Activated CD8-positive, alpha-beta memory T cell treated with anti-CD3 and anti-CD28 coated beads for 1 hour (primary cell): ENCODE measurements at places on chromosomes 7 and 10.

DNA sequence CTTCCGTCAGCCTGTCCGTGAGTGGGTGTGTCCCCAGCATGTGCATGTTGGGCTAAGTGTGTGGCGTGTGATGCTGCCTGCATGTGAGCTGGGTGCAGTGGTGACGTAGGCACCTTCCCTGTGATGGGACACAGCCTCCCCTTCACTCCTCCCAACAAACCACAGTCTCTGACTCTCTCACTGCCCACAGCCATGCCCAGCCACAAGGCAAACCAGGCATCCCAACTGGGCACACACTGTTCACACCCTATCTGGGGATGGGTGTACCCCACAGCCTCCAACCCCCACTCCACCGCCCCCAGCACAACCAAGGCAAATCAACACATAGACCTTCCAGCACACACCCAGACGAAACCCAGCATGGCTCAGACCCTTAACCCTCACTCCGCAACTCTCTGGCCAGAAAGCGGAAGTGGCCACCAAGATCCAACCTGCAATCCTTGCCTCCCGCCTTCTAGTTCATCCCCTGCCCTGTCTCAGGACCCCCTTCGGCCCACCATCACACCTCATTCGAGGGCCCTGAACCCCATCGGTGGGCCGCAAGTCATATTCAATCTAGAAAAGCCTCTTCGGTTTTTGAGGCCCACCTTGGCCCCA is 10.4 kb downstream of the PSD start:
- DNase-seq, result no peak

DNA sequence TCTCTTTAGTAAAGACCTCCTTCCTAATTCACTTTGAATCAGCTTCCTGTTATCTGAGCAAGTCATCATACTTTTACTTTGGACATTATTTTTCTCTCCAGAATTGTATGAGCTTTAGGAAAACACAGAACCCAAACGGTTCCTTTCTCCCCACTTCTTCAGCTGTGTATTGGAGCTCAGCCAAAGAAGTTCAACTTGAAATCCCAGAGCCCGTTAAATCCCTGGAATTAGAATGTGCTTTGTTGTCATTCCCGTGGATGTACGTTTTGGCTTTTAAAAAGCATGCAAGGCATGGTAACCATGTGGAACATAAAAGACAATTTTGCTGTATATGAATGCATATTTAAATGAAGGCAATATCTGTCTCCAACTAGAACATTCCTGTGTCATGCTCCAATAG is 46.6 kb downstream of the AGMO start:
- DNase-seq, result no peak

GRCh38 chr7:24192053-24192452 is 91.9 kb upstream of the NPY start:
- no peak for DNase-seq

- no peak for DNase-seq
Observed at GRCh38 chr7:105680505-105681187, 99.4 kb upstream of the EFCAB10 start.

DNA sequence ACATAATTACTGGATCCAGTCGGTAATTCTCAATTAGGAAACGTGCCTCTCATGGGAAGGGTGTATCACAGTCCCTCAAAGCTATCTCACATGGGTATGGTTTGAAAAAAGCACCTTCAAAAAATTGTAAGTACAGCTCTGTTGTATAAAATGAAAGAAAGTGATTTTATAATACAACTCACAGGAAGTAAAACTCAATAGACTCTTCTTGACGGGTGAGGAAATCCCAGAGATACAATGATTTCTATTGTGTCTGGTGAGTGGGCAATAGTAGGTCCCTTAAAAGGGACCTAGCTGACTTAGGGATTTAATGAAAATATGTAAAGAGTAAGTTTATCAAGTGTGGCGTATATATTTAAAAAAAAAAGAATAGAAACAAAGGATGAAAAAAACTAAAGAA is 27.0 kb downstream of the TASOR2 start:
- DNase-seq, result no peak

- DNase-seq, result no peak
Observed at GRCh38 chr7:81447351-81447952, 322.4 kb downstream of the HGF start.

DNA sequence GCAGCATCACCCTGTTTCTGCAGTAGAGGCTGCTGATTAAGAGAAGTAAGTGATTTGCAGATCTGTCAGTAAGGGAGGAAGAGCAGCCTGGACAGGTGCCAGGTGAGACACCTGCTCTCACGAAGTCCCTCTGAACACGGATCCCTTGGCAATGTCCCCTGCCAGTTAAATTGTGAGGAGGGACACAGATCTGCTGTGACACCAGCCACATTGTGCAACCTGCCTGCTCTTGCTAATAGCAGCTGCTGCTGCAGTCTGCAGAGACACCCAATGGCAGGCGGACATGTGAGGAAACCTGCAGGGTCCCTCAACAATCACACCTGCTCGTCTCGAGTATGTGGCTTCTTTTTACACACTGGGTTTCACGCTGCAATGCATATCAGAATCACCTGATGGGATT is 31.9 kb downstream of the ANXA11 start:
- no peak for DNase-seq

GRCh38 chr10:7186387-7187018 is 224.3 kb downstream of the SFMBT2 start:
- no peak for DNase-seq

DNA sequence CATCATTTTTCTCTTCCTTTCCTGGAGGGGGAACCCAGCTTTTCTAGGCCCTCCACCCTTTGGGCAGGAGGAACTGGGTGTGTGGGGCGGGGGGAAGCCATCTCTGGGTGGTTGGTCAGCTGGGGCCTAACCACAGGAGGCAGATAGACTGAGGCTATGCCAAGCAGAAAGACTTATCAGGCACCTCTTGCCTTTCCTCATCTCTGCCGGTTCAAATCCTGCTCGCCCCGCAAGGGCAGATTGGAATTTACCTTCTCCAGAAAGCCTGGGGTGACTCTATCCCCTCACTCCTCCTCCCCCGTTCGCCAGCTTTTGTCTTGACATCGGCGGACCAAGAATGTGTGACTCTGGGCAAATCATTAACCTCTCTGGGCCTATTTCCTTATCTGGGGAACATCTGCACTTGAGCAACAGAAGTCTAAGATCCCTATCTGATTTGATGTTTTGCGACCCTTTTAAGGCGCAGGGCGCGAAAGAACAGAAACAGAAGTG is 584 bp upstream of the GARS1 start:
- peak; percentile 7 for DNase-seq

DNA sequence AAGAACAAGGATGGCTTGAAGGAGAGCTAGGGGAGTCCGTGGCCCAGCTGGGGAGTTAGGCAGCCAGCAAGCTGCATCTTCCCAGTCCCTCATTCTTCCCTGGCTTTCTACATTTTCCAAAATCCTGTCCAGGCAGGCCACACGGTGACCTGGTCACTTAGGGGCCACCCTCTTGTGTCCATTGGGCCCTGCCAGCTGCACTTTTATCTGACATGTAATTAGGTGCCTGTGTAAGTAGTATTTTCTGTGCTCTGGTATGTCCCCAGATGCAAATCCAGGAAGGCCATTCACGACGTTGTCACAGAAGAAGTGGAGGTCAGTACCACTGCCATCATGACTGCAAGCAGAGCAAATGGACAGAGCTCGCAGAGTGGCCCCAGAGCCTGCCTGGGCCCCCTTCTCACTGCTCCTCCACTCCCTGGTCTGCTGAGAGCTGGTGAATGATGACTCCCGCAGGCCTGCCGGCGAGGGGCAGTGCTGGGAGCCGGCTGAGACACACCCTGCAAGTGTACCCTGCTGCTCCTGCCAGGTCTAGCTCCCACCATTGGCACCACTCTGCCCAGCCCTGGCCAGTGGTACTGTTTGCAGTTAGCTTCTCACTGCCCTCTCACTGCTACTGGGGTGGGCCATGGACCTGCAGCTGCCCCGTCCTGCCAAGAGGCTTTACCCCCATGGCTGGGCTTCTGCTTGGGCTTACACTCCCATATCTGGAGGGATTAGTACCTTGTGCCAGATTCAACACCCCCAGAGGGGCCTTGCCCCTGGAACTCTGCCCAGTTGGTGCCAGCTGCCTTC is 98.2 kb downstream of the GLRX3 start:
- DNase-seq, result no peak

GRCh38 chr7:115747174-115747573 is 283.4 kb downstream of the TFEC start:
- no peak for DNase-seq

- DNase-seq, result no peak
Observed at GRCh38 chr10:110533149-110533548, 34.3 kb upstream of the SMC3 start.

GRCh38 chr7:129367700-129368388 is 66.4 kb upstream of the STRIP2 start:
- DNase-seq, result peak; percentile 58

- DNase-seq, result no peak
Observed at GRCh38 chr7:134364619-134365037, 47.9 kb upstream of the SLC35B4 start.

GRCh38 chr7:156932006-156932405 is 17.5 kb upstream of the NOM1 start:
- no peak for DNase-seq

DNA sequence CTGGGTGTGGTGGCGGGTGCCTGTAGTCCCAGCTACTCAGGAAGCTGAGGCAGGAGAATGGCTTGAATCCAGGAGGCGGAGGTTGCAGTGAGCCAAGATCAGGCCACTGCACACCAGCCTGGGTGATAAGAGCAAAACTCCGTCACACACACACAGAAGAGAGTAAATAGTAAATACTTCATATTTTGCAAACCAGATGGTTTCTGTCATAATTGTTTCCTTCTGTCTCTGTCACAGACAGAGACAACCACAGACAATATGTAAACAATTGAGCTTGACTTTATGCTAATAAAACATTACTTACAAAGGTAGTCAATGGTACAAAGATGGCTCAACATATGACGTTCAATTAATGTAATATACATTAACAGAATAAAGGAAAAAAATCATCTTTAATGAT is 83.7 kb downstream of the JMJD1C start:
- DNase-seq, result no peak

GRCh38 chr7:129784437-129784782 is 168.3 kb downstream of the UBE2H start:
- DNase-seq, result no peak

- no peak for DNase-seq
Observed at GRCh38 chr7:954330-955238, at the start of gene ADAP1. Gene ADAP1 (minus strand): TSS chr7:954680. CDS start chr7:954477, 203 bp downstream.

- no peak for DNase-seq
Observed at GRCh38 chr7:37128327-37129034, 320.2 kb downstream of the ELMO1 start.

- DNase-seq, result no peak
Observed at GRCh38 chr10:62019013-62019684, 117.7 kb downstream of the ARID5B start.

GRCh38 chr7:130814778-130815335 is 80.8 kb upstream of the KLF14 start:
- DNase-seq, result no peak

GRCh38 chr10:132961787-132962622 is 19.6 kb upstream of the CFAP46 start:
- peak; percentile 10 for DNase-seq

DNA sequence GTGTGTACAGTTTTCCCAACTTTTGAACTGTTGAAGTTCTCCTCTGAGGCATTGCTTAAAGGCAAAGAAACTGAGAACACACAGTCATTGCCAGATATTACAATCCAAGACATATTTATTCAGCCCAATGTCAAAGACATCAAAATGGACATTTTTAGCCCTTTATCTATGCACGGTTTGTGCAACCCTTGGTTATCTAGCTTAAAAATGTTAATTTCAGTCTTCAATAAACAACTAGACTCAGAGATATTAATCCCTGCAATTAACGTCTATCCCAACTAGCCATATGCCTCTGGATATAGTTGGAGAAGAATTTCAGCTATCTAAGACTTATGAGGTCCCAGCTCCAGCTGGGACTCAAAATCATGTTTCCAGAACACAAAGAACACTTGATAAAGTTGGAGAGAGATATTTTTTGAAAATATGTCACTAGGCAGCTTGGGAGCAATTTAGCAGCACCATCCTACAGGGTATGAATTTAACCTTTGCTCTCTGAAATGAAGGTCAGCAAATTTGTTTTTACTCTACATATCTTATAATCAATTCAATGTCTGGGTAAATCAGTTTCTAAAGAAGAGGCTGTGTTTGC is 357.0 kb downstream of the RNLS start:
- DNase-seq, result no peak

- DNase-seq, result no peak
Observed at GRCh38 chr7:44634839-44635591, 28.6 kb downstream of the OGDH start.

DNA sequence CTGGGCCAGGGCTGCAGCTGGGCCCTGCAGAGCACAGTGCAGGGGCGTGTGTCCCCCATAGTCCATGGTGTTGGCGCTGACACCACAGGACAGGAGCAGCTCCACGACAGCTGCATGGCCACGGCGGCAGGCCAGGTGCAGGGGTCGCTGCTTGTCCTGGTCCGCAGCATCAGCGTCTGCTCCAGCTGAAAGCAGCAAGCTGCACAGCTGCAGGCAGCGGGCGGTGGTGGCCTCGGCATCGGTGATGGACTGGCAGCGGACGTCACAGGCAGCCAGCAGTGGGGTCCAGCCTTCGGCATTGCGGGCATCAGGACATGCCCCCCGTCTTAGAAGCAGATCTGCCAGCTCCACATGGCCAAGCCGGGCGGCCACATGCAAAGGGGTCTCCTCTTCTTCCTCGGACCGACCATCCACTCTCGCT is 6.0 kb downstream of the ASB10 start:
- DNase-seq, result no peak

GRCh38 chr7:140300243-140301136 is 97.8 kb downstream of the SLC37A3 start:
- no peak for DNase-seq

GRCh38 chr10:132915411-132915810 is 27.0 kb downstream of the CFAP46 start:
- DNase-seq, result no peak

DNA sequence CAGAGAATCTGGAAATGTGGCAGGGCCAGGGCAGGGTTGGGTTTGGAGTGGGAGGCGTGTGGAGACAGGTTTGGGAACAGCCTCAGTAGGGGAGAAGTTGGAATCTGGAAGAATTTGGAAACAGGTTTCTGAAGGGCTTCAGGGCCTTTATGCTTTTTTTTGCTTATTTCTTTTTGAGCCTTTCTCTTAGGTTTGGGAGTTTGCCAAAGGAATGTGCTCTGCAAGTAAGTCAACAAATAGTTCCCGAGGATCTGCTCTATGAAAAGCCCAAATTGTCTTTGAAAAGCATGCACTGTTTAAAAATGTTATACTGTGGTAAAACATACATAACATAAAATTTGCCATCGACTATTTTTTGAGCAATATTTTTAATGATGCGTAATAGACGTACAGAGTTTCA is 86.7 kb upstream of the ADRB1 start:
- DNase-seq, result no peak

GRCh38 chr10:71006506-71006905 is 118.1 kb upstream of the PCBD1 start:
- DNase-seq, result no peak

DNA sequence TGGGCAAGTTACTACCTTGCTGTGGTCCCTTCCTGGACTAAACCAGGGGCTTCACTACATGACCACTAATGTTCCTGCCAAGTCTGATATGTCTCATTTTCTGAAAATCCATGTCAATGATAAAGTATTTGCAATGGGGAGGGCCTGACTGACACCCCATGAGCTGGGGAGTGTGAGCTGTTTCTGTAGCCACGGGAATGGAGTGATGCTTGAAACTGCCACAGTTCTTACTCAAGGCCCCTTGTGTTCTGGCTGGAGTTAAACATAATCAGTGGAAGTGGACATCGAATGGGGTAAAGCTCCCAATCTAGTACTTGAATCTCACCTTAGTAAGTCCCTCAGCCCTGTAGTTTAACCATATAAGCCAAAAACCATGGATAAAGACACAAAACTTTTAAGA is 61.9 kb upstream of the PDLIM1 start:
- no peak for DNase-seq
